ENCODE measurements at places on chromosomes 2 and 18.
A peak's percentile ranks its signal among the peaks of the same experiment; 100 is the strongest.

GRCh38 chr18:46341986-46342525 lies 237.9 kb downstream of the HAUS1 start:
- no peak for DNase-seq

DNA sequence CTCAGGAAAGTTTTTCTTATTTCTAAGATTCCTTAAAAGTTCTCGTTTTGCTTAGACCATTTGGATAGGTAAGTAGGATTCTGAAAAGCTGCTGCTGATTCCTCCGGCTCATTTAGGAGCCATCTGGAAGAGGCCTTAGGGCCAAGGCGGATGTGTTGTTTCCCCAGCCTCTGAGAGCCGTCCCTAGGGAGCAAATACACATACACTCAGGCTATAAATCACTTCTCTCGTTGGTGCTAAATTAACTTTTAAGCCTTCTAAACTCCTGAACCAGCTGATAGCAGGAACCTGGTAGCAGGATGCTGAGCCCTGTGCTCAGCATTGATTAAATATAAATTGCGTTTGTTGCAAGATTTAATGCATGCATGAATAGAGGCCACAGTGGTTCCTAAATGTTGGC lies 109.8 kb downstream of the ADCYAP1 start:
- no peak for DNase-seq

GRCh38 chr18:46250084-46250811 lies 146.1 kb downstream of the HAUS1 start:
- peak; percentile 15 for DNase-seq

DNA sequence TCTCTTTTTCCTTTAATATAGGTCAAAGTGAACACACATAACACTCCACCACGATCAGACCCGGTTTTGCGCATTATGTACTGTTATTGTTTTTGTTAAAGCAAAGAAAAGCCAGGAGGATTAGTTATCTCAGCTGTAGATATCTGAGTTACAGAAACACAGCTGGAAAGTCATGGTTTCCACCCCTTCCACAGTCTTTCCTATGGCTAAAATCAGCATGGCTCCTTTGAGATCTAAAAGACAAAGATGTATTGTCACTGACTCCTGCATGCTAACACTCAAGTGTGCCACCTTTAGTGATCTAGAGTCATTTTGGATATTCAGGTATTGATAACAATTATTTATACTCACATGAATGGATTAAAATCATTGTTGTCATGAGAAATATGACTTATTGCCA lies 260.0 kb downstream of the FIGN start:
- DNase-seq: no peak

DNA sequence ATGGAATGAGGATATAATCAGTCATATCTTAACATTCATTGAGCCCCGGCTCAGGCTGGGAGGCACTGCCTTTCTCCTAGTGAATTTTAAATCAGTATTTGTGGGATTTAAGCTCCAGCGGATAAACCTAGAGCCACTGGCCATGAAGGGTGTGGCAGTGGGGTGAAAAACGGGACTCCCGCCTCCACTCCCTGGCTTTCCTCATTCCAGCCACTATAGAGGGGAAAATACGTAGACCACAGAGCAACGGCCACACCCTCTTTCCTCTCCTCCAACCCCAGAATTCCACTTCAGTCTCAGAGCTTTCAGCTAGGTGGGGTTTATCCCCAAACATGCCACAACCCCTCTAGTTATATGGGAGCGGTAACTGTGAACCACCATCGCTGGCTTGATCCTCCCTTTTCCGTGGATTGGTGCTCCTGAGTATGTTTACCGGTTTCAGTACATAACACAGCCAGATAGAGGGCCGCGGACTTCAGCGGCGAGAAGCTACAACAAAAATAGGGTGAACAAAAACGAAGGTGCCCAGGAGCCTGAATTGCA lies 70.6 kb upstream of the ITGB6 start:
- no peak for DNase-seq

DNA sequence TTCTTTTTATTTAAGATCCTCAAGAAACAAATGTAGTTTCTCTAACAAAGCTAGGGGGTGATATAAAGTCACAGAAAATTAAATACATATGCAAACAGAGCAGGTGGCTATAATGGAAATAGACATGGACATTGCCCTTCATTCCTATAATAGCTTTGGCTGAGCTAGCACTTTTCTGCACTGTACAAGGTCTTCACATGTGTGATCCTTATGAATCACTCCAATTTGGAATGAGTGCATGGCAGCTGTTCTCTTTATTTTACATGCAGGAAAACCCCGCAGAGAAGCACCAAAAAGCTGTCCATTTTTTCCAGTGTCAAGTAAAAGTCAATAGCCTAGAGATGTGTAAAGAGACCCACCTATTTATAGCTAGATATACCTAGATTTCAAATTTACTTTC lies 747.4 kb upstream of the SLC8A1 start:
- no peak for DNase-seq

DNA sequence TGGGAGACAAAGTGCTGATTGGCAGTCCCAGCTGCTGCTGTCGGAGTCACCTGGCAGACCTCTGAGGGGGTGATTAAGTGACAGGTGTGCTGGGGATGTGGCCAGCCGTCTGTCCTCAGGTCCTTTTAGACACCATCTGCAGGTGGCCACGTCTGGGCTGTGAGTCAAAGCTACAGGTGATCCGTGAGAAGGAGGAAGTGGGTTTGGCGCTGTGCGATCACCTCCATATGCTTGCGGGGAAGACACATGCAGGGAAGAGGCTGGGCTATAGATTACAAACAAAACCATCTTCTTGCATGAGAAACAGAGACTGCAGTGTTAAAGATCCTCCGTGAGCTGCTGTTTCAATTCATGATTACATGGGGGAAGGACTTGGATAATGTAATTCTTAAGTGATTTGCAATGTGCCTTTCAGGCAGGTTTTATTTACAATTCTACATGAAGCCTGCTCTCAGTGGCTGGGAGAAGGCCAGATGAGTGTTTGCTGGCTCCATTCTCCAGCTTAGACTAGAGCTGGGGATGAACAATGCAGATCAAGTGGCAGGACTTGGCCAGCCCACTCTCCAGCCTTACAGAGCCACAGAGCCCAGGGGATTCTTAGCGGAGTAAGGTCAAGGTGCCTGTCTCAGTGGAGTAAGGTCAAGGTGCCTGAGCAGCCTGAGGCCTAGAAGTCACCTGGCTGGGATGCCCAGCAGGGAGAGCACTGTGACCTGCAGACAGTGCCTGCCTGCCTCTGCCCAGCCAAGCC lies 87.8 kb downstream of the LYPD1 start:
- no peak for DNase-seq

DNA sequence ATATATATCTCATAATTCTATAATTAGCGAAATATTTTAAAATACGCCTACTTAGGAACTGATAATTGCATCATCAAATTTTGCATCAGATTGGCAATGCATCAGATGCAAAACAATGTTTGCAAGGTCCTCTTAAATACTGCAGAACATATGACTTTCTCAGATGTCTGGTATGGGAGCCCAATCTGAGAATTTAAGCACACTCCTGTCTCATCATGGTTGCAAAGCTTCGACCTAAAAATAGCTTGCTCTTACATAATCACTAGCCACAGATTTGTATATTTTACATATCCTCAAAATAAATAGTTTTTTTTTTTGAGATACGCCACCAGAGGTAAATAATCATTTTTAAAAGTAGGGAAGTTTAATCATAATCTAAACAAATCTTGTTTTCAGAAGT lies 123.2 kb downstream of the CABYR start:
- DNase-seq: no peak

DNA sequence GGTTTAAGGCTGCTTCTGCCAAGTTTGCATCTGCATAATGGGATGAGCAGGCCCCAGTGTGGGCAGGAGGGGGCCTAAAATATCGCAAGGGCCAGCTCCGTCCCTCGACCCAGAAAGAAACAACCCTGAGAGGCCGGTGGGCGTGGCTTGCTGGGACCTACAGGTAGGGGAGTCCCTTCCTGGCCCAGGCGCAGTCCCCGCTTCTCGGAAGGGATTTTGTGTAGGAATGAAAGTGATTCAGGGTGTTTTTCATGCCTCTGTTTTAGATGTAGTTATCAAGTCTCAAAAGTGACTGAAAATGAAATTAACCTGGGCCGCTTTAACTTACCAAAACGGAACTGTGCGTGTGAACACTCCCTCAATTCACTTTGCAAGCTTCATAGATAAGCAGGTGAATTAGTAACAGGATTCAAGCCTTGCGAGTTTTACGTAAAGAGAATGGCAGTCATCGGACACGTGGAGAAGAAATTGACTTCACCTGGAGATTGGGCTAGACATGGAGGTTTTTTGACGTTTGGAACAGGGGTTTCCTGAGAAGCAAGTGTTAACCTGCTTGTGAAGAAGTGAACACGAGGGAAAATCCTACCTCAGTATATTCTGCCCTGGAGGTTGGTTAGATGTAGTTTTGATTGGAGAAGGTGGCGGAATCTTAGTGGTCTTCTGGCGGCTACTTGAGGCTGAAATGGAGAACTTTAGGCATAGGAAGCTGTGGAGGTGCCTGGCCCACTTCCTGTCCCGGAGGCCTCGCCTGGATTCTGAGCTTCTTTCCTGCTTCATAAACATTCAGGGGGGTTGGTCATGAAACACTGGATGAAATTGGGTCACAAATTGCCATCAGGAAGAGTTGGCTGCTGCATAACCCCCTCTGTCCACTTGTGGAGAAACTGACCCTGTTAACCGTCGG lies 1.7 kb downstream of the NCK2 start:
- peak; percentile 52 for DNase-seq

GRCh38 chr18:58557008-58557435 lies 71.9 kb downstream of the ALPK2 start:
- DNase-seq: no peak

DNA sequence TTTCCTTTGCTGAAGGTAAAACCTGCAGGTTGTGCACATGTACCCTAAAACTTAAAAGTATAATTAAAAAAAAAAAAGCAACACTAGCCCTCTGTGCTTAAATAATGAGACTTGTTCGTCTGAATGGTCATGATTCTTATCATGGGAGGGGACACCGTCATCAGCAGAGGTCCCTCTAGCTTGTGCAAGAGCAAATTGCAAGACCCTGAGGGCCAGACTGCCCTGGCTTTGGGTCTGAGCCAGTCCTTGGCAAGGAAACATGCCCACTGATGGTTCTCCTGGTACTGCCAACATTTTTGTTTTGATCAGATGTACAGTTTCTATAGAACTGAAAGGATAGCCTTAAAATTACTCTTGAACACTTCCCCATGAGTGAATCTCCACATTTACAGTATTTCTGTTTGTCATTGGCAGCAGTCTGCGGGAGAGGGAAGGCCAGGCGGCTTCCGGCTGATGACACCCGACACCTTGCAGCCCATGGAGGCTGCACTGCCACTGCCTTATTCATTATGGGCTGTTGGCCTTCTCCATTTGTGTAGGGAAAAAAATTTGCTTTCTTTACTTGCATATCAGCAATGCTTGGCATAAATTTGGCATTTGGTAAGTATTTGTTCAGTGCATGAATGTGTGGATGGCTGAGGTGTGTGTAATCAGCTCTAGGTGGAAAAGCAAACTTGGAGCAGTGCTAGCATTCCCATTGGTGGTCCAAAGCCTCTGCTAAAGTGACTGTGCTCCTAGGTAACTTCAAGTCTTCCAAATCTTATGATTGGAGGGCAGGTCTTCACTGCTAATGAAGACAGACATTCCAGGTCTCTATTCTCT lies 161.6 kb upstream of the ALKAL2 start:
- no peak for DNase-seq

GRCh38 chr2:552906-553305 lies 124.3 kb downstream of the TMEM18 start:
- DNase-seq: no peak

DNA sequence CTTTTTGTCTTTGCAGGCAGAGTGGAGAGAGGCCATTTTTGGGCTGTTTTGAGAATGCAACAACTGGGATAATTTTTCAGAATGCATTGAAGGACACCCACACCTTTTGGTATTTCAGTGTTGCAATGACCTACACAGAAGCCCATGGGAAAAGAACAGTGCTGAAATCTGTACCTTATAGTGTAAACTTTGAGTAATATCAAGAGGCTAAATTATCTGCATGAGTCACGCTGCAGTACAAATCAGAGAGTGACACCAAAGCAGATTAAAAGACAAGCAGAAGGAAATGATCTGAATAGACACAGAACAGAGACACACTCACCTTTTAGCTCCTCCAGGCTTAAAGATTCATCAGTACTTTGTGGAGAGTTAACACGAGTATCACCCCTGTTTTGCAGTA lies 265.3 kb downstream of the PAX3 start:
- no peak for DNase-seq

GRCh38 chr2:70984576-70985282 lies 6.3 kb downstream of the ANKRD53 start:
- peak; percentile 60 for DNase-seq

DNA sequence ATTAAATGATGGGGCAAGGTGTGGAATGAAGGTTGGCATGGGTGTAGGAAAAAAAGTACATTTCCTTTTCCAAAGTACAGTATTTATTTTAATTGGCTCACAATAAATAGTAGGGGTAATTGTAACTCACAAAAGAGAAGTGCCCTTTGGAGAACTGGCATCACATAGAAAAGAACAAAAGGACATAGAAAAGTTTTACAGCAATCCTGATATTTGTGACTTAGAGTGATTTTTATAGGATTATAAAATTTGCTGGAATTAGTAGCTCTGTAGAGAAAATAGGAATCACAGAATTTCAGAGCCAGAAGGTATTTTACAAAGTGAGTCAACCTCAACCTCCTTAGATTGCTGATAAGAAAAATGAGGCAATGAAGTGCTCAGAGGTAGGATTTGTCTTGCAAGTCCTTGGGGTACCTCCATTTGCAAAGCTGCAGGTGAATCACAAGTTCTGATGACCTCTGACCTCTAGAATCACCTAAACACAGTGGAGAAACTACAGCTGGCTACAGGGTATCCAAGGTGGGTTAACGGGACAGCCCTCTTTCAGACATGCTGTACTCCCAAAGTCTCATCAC lies 133.6 kb downstream of the SOCS6 start:
- DNase-seq: no peak

DNA sequence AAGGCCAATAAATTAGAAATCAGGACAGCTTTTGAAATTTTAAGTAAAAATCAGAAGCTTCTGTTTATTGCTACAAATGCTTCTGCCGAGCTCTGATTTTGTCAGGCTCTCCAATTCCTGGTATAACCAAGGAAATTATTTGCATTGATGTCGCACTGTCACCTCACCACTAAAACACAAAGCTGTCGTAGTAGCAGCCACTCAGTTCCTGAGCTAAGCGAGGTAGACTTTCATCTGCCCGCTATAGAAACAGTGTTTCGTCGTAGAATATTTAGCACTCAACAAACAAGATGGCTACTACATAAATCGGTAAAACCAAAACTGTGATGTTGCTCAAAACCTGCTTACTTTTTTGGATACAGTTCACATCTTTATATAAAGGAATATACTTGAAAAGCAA lies 141.3 kb upstream of the FOSL2 start:
- DNase-seq: no peak

DNA sequence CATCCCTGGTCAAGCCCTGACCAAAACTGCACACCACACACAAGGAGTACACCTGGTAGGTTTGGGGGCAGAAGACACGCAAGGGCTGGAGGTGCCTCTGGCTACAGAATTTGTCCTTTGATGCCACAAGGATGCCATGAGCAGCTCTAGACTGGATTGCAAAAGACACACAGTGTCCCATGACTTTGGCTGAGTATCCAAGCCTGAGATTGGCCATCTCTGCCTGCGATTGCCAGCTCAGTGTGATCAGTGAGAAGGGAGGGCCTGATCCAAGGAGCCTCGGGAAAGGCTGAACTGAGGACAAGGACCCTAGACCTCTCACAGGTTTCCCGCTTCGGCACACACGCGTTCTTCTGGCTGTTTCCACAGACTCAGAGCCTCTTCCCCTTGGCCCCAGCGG lies 60.0 kb upstream of the FOSL2 start:
- DNase-seq: no peak

- no peak for DNase-seq
Observed at GRCh38 chr18:32424696-32425095, 46.0 kb downstream of the GAREM1 start.

- no peak for DNase-seq
Observed at GRCh38 chr2:157837851-157838441, 38.2 kb downstream of the ACVR1 start.

- DNase-seq: no peak
Observed at GRCh38 chr18:39494211-39494896, 1928.8 kb upstream of the CELF4 start.
